ENCODE measurements at places on chromosomes 6 and 20. TPM values are rescaled to one million over a fixed set of nuclear protein-coding genes. Genes with fewer than 3 reads are reported as not detected.

Gene NNAT
- not detected for total RNA-seq

Gene IDH3B
- total RNA-seq = 55.0 TPM

Gene PBOV1
- not detected for total RNA-seq

Gene HCRTR2
- total RNA-seq = not detected

Gene FLRT3
- 0.52 TPM for total RNA-seq

Gene C6orf132
- total RNA-seq = 0.66 TPM

Gene CCNC
- total RNA-seq = 30.9 TPM

Gene GNRH2
- 0.26 TPM for total RNA-seq

Gene DOK5
- total RNA-seq = 55.3 TPM

Gene PRDM13
- total RNA-seq = not detected

Gene UNC5CL
- 0.07 TPM for total RNA-seq

Gene SNAI1
- total RNA-seq = 2.3 TPM

Gene WFDC12
- not detected for total RNA-seq

Gene WFDC2
- total RNA-seq = not detected

Gene CRISP2
- total RNA-seq = not detected

Gene ERVFRD-1
- total RNA-seq = not detected

Gene CCHCR1
- total RNA-seq = 14.9 TPM

Gene TBP
- 9.6 TPM for total RNA-seq

Gene ZNF311
- 0.99 TPM for total RNA-seq

Gene IYD
- not detected for total RNA-seq

Gene SFTA2
- not detected for total RNA-seq
